ENCODE measurements at places on chromosomes 2 and 18. TPM values are rescaled to one million over a fixed set of nuclear protein-coding genes. Genes with fewer than 3 reads are reported as not detected.
A peak's percentile ranks its signal among the peaks of the same experiment; 100 is the strongest.

- no peak for DNase-seq
Observed at GRCh38 chr2:144143294-144144151, 376.4 kb downstream of the ZEB2 start.

GRCh38 chr2:158809816-158810215 lies 14.7 kb downstream of the DAPL1 start:
- DNase-seq = no peak

The MROH2A gene
- total RNA-seq = 9.3 TPM

The NEU2 gene
- not detected for total RNA-seq

- no peak for DNase-seq
Observed at GRCh38 chr2:75375646-75376582, 176.6 kb upstream of the TACR1 start.

DNA sequence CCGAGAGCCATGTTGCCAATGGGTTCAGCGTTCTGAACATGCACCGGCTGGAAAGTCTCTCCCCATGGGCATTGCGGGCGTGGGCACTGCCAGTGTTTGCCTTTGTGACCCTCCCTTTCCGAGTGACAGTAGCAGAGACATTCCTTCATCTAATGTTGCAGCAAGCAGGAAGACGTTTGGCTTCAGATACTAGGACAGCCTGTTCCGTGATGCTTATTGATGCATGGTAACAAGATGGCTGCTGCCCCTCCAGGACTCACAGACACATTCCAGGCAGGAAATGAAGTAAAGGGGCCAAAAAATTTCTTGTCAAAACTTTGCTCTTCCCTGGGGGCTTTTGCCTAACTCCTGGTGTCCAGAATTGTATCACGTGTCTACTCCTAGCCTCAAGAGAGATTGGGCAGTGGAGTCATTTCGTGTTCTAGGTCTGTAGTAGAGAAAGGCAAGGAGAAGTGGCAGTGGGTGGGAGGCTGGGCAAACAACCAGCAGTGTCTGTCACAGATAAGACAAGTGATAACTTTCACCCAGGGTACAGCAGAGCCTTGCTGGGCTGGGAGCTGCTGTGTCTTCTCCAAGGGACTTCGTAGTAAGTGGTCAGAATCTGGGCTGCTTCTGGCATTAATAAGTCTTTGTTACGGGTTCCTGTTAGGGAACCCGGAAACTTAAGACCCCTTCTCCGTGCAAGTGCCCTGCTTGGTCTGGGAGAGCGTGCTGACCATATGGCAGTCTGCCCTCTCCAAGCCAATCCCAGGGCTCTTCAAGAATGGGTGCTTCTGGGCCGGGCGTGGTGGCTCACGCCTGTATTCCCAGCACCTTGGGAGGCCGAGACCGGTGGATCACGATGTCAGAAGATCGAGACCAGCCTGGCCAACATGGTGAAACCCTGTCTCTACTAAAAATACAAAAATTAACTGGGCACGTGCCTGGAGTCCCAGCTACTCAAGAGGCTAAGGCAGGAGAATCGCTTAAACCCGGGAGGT lies 93.5 kb downstream of the TFCP2L1 start:
- no peak for DNase-seq

DNA sequence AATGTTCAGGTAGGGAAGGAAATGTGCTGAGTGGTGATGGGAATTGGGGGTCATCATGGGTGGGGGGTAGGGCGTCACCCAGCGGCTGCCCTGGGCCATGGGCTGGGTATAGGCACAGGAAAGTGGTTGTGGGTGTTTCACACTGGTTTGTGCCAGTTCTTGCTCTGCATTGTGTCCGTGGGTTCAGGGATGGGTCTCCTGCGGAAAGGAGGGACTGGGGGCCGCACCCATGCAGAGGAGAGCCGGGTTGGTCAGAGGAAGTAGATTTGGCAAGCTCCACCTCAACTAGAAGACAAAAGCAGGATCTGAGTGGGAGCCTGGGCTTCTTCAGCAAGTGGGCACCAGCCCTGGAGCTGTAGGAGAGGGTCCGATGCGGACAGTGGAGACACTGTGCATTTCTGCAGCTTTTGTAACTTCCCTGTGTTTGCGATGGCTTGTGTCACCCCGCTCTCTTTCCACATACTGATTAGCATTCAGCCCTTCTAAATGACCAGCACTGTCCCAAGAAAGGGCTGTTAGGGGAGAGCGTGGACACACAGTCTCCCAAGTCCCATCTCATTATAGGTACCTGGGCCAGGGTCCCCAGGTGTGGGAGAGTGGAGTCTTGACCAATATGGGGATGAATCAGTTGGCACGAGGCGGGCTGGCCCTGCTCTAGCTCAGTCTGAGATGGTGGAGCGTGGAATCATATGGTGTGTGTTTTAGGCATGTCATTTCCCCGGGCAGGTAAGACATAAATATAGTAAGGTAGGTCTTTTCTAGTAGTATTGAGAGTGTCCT lies 67.2 kb downstream of the LRRFIP1 start:
- peak; percentile 43 for DNase-seq

DNA sequence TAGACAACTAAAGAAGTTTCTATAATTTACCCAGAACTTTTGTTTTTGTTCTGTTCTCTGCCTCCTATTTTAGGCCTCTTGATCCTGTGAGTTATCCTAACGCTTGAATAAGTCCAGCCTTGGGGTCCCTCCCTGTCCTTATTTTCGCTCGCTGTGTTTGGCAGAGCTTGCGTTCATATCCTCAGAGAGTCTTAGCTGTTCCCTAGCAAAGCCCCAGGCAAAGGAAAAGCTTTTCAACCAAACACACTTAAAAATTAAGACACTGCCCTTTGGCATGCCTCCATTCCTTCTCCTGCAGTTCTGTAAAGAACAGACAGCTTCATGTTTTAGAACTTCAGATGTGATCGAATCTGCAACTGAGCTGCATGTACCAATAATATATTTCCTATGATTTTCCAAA lies 517.2 kb downstream of the SUCLG1 start:
- no peak for DNase-seq

DNA sequence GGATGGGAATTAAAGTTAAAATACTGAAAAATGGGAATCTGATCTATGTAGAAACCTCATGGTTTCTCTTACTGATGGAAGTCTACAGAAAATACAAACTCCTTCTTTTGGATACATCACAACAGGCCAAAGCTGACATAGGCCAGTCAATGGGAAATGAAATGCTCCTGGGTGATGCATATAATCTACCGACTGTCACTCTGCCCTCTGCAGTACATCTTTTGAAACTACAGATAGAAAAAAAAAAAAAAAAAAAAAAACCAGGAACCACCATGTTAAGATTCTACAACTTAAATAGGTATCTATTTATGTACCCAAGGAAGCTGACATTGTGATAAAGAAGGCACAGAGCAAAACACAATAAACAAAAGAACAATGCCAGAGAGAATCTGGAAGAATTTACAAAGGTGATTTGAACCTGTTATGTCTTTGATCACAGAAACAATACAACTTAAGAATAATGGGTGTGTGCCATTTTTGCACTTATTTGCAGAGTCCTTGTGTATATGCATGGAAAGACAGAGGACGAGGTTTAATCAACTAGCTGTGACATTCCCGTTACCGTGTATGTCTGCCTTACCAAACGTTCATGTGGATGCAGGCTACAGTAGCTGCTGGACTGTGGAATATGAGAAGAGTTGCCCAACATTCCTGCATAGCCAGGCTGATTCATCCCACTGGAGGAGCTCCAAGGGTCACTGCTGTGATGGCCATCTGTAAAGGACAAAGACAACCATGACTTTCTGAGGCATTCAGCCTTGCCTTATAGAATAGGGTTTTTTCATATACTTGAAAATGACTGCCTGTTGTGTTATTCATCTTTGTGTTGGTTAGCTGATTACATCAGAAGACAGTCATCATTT lies 312.7 kb downstream of the TCF4 start:
- no peak for DNase-seq

The C2orf15 gene
- total RNA-seq = 4.9 TPM

The ASB3 gene
- total RNA-seq = 16.1 TPM

GRCh38 chr2:64695721-64696261 lies 42.1 kb upstream of the SERTAD2 start:
- DNase-seq = no peak

- no peak for DNase-seq
Observed at GRCh38 chr2:178066890-178067669, 5.5 kb downstream of the PDE11A start.

DNA sequence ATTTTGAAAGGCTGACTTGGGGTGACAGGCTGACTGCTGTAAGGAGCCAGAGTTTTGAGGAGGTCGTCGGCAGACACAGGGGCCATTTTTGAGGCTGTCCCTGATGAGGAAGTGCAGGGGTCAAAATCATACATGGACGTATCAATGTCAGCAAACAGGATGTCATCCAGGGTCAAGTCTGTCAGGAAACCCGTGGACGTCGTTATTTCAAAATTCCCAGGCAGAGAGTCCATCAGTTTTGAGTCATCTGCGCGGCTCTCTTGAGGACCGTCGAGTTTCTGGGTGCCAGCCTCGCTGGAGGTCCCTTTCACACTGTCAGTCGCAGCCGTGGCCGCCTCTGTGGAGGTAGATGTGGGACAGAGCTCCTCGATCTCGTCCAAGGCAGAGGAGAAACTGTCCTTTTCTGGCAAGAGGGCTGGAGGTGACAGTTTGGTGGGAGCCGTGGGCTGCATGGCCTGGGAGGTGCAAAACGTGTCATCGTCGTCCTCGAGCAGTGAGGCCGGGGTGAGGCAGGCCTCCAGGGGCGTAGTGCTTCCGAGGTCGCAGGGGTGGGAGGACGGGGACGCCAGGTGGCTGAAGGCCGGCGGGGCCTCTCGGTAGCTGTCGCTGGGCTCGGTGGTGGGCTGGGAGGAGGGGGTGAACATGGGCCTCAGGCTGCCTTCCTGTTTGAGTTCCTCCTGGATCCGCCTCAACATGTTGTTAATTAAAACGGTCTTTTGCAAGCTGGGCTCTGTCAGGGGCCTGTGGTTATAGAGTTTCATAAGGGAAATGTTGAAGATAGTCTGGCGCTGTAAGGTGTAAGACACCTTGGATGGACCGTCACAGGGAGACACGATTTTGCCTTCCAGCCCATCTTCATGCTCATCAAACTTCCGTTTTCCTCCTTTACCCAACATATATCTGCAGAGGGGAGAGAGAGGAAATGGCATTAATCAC lies 17.5 kb downstream of the SERTAD2 start:
- DNase-seq = no peak

The NAT8 gene
- not detected for total RNA-seq

DNA sequence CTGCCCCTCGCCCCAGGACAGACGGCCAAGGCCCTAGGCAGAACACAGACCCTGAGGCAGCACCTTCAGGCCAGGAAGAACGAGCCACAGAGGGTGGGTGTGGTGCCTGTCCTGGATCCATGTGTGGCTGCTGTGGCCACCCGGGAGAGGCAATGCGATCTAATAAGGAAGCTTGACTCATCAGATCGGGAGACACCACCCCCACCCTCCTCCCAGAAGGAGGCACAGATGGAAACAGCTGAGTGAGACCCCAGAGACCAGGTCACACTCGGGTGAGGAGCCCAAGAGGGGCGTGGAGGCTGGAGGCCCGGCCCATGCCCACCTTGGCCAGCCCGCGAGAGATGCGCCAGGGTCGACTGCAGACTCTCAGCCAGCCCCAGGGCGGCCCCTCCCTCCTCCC lies 20.3 kb downstream of the KCNG2 start:
- peak; percentile 32 for DNase-seq

The RAD51AP2 gene
- total RNA-seq = not detected

The HOXD13 gene
- total RNA-seq = not detected

GRCh38 chr2:152513681-152514080 lies 178.7 kb downstream of the FMNL2 start:
- DNase-seq = no peak

DNA sequence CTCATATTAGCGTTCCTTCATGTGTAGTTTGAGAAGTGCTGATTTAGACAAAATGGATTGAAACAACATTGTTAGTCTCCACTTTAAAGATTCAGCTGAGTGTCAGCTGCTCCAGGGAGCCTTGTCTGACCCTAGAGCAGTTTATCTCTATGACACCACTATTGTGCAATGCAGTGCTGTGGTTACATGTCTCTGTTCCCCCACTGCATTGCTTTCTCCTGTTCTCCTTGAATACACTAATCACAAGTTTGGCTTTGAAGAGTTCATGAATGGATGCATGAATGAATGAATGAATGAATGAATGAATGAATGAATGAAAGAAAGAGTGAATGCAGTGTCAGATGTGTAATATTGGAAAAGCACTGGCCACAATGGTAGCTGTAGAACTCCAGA lies 38.3 kb downstream of the GCG start:
- no peak for DNase-seq

The SPP2 gene
- not detected for total RNA-seq

- no peak for DNase-seq
Observed at GRCh38 chr2:75728614-75729419, 18.1 kb upstream of the GCFC2 start.

DNA sequence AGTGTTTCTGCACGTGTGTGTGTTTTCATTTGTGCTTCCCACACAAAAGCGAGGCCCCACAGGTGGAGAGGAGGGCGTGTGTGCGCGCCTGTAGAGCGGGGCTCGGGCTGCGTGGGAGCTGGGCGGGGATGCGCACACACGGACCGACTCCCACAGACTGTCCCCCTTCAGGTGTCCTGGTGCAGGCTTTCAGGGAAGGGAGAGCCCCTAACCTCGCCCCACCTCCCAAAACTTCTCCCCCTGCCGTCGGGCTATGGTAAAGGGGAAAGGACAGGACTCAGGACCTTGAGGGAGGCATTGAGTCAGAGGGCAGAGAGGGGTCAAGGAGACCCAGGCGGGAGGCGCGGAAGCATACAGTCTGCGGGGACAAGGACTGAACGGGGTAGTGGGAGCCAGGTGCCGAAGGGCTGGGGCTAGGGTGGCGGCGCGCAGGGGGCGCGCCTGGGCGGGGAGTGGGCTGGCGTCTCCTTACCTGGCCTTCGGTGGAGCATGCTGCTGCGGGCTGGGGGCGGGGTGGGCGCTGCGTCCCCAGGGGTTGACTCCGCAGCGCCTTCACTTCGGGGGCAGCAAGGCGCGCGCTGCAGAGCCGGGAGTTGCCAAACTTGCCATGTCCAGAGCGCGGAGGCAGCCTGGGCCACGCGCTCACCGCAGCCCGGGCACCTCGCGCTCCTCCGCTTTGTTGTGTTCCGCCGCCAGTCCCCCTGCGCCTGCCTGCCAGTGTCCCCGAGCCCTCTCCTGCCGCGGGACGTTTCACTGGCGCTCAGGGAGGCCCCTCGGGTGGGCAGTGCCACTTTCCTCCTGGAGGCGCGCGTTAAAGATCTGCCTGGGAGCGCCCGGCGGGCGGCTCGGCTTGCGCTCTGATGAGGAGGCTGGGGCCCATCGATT lies 302.0 kb downstream of the NCKAP5 start:
- no peak for DNase-seq

GRCh38 chr18:6088432-6088831 lies 193.1 kb upstream of the TMEM200C start:
- no peak for DNase-seq

- no peak for DNase-seq
Observed at GRCh38 chr2:132503701-132504100, 87.1 kb downstream of the GPR39 start.

The RFTN2 gene
- total RNA-seq = 7.0 TPM
